ENCODE measurements at places on chromosomes 3 and 15.

DNA sequence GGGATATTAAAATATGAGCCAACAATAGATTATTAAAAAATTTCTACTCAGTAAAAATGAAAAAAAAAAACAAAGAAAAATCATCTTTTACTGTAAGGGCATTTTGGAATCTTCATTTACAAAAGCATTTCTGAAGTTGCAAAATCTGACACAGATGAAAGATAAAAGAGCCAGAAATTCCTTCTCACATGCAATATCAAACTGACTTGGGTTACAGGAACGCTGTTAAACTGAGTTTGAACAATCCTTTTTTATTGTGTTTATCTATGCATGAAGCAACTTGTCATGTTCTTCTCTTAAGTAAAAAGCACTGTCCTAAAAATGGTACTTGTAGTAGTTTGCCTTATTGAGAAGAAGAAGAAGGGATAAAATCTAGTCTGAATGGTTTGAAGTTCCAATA lies 468.5 kb upstream of the KCNMB2 start:
- peak; percentile 44 for DNase-seq

DNA sequence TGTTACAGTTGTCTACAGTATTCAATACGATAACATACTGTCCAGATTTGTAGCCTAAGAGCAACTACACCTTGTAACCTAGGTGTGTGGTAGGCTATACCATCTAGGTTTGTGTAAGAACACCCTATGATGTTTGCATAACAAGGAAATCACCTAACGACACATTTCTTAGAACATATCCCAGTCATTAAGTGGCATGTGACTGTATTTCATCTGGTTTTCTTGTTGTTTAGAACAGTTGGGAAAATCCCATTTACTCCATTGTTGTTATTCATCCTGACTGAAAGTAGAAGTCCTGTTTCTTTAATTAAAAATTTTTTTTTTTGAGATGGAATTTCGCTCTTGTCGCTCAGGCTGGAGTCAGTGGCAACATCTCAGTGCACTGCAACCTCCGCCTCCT lies 31.3 kb downstream of the LRRC28 start:
- DNase-seq = no peak

- DNase-seq = no peak
Measured at GRCh38 chr15:65115542-65115941, 542 bp upstream of the UBAP1L start.

GRCh38 chr15:28876131-28876844 lies 9.5 kb upstream of the APBA2 start:
- no peak for DNase-seq

DNA sequence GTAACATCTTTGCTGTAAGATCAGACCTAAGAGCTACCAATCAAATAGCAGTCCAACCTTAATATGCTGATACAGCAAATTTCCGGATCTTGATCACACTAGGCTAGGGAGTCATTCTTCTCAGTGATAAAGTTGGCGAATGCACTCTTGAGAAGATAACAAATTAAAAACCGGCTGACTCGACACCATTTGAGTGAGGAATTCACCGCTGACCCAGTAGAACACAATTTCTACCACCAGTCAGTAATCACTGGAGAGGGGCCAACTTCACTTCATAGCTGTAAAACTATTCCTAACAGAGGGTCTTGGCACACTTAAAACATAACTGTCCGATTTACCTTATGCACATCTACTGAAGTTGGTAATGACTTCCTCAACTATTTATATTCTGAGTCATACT lies 47.2 kb downstream of the MEIS2 start:
- DNase-seq = no peak

DNA sequence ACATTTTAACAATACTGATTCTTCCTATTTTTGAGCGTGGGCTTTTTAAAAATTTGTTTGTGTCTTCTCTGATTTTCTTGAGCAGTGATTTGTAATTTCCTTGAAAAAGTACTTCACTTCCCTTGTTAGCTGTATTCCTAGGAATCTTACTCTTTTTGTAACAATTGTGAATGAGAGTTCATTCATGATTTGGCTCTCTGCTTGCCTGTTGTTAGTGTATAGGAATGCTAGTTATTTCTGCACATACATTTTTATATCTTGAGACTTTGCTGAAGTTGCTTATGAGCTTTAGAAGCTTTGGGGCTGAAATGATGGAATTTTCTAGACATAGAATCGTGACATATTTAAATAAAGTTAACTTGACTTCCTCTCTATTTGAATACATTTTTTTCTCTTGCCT lies 582.8 kb upstream of the BCHE start:
- no peak for DNase-seq

- DNase-seq = no peak
Measured at GRCh38 chr3:69474186-69474585, 88.3 kb upstream of the FRMD4B start.

GRCh38 chr15:79952329-79952728 lies 18.7 kb downstream of the BCL2A1 start:
- DNase-seq = no peak

DNA sequence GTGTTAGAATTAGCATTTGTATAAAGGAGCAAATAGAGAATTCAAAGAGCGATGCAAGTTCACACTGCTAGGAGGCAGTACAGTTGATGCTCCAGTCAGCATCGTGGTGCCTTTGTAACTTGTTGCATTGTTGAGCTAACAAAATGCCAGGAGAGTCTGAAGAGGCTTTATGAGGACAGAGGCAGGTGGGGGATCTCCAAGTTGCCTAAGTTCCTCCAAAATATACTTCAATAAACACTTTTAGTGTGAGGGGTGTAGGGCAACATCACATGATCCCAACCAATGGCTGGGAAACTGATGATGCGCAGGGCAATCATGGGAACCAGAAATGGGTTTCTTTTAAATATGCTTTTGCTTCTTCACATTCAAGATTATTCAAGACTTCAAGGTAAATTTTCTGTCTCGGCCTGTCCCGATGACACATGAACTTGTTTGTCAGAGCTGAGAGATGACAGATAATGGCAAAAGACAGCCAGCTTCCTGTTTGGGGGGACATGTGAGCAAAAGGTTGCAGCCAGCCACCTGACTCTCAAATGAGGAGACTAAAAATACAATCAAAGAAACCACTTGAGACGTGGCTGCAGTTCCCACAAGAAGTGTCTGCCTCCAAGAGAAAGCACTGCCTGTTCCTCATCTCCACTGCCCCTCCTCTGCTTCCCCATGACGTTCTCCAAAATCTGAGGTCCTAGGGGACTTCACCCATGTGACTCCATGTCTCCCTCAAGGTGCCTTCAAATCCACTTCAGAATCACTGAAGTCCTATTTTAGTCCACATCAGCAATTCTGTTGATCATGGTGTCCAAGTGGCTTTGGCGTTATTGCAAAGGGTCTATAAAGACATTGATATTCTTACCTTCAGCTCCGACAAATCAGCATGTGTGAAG lies 39.3 kb downstream of the KLHL6 start:
- no peak for DNase-seq

- DNase-seq = no peak
Measured at GRCh38 chr15:90686435-90687218, 30.5 kb upstream of the BLM start.

DNA sequence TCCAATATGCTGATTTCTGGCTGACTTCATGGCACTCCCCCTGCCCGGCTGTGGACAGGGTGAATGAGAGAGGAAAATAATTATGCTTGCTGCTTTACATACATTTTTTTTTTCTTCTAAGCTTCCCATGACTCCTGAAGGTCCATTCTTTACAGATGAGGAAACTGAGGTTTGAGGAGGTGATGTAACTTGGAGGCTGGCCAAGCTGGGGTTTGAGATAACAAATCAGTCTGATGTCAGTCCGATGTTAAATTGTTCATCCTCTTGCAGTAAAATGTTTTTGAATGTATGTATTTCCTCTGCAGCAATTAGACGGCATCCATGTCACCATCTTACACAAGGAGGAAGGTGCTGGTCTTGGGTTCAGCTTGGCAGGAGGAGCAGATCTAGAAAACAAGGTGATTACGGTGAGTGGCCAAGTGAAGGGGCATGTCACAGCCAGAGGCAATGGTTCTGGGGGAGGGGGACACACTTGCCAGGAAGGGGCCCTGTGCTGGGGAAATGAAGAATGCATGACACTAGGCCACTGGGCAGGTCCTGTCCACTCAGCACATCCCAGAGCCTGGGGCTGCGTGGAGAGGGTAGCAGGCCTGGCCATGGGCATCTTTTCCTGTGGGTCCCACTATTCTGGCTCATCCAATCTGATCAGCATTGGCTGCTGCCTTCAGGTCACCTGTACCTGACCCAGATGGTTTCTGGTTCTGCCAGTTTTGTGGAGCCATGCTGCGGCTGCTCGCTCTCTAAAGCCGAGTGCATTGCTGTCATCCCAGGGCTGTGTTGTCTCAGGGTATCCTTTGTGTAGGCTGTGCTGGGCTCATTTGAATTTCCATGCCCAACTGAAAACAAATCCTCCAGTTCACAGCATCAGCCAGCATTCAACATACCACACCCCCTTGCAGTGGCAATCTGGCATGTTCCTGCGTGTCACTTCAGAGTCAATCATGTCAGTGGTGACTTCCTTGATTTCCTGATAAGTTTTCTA lies 20.4 kb downstream of the STARD5 start:
- DNase-seq = no peak

DNA sequence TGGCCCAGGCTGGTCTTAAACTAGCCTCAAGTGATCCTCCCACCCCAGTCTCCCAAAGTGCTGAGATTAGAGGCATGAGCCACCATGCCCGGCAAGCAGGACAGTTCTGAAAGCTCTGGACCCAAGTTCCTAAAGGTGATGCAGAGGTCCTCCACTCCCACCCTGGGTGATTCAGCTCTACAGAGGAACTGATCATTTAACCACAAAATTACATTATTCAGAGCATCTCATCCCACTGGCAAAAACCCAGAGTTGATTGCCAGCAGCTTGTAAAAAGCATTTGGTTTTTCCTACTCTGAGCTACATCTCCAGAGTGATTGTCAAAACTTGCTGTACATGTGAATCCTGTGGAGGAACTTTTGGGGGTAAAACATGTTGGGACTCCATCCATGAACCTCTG lies 60.2 kb downstream of the SLTM start:
- peak; percentile 60 for DNase-seq

GRCh38 chr3:117017135-117017894 lies 307.7 kb downstream of the TUSC7 start:
- no peak for DNase-seq

DNA sequence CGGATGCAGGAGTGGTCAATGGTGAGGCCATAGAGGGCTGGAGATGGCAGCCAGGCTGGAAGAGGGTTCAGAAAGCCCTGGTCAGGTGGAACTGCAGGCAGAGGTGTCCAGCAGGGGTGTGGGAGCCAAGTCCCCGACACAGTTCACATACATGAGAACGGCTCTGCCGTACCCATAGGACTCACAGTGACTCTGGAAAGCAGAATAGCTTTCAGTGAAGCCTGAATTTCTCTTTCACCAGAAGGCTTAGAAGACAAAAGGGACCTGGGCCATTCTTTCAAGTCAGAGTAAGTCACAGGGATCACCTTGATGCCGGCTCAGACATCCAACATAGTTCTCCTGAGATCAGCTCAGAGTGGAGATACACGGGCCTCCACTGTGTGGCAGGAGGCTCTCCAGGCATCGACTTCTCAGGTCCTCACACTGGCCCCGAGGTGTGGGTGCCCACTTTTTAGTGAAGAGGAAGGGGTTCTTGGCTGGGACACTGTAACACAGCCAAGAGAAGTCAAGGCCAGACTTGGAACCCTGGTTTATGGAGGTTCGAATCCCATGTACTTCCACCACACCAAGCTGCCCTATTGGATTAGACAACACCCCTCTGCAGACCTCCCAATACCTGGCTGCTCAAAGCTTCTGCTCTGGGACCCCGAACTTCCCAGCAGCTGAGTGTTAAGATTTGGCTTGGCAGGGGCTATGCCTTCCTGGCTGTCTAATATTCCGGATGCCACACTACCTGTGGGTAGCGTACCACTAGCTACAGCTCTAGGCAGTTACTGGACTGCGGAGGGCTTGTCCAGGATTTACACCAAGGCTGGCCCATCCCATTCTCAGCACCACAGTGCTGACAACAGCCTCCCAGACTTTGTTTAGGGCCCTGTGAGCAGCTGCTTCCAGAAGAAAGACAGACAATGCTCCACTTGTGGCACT lies 40.4 kb upstream of the RAB6B start:
- no peak for DNase-seq
